Activated CD4-positive, alpha-beta memory T cell treated with anti-CD3 and anti-CD28 coated beads, Interleukin-2, amount 10 ng/mL, durations not matched to agents 7 days and 5 days (primary cell): ENCODE measurements at places on chromosomes 16 and 17.

DNA sequence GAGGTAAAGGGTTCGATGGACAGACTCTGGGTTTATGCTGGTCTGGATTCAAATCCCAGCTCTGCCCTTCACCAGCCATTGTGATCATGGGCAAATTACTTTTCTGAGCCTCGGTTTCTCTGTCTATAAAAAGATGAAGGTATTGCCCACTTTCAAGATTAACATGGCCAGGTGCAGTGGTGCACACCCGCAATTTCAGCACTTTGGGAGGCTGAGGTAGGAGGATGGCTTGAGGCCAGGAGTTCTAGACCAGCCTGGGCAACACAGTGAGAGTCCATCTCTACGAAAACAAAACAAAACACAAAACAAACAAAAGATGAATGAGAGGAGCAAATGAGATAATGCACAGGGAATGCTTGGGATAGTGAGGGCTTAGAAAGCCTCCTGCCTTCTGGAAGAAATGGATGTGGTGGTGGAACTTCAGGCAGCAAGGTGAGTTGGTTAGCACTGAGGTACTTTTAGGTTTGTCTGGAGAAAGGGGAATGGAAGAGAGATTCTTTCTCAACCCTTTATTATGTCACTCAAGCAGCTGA lies 8.5 kb downstream of the ADGRG3 start:
- DNase-seq: no peak

DNA sequence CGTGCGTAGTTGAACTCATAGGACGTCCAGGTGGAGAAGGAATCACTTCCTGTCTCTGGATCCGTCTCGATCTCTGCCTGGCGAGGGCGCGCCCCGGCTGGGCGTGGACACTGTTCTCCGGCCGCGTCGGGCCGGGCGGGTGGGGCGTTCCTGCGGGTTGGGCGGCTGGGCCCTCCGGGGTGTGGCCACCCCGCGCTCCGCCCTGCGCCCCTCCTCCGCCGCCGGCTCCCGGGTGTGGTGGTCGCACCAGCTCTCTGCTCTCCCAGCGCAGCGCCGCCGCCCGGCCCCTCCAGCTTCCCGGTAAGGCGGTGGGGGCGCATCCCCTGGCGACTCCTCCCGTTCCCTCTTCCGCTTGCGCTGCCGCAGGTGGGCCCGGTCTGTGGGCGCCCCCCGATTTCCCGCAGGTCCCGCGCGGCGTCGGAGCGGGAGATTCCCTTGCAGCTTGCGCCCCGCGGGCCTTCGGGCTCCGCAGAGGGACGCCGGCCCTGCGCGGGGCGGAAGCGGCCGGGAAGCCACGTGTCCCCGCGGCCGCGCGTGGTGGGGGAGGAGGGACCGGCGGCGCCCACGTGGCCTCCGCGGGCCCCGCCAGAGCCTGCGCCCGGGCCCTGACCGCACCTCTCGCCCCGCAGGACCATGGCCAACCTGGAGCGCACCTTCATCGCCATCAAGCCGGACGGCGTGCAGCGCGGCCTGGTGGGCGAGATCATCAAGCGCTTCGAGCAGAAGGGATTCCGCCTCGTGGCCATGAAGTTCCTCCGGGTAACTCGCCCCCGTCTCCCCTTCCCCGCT lies at the start of gene NME2:
Gene NME2, plus strand, starts transcription at position 214 of the 789 bp plus-strand sequence. Its CDS starts 420 bp downstream, at position 634.
- DNase-seq: peak; percentile 73

GRCh38 chr16:68826652-68827051 lies 16.7 kb upstream of the TANGO6 start:
- DNase-seq: no peak

- no peak for DNase-seq
Measured at GRCh38 chr16:67016681-67017420, 12.1 kb upstream of the CBFB start.

DNA sequence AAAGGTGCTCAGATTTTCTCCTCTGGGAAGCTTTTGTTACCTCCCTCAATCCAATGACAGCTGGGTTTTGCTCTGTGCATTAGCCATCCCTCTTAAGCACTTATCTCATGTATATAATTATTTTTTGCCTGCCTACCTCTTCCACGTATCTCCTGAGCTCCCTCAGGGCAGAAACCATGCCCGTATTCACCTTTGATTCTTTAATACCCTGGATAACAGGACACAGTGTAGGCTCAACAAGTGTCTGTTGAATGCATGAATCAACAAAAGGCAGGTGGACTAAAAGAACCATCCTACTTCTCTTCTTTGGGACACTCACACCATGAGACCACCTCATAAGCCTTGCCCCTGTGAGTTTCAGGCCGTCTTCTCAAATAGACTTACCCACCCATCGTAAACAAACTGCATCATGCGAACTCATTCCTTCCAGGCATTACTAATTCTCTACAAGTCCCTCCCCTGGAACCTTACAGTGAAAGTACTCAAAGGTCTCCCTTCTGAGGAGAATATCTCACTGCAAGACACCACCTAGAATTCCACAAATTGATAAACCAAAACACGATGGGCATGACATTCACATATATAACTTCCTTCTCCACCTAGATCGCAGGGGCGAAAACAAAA lies 3.2 kb downstream of the ARHGAP17 start:
- DNase-seq: no peak

DNA sequence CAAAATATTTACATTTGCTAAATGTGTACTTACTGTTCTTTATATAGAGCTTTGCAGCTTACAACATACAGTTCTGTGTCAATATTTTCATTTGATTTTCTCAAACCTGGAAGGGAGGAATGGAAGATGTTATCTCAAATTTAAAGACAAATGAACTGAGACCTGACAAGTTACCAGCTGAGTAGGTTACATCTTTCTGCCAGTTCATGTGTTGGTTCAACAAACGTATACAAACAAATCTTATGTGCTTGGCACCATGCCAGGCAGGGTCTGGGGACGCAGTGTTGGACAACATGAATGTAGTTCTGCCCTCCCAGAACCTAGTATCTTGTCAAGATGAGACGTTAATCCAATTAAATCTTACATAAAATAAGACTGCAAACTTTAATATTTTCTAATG lies 507.5 kb upstream of the HSBP1 start:
- no peak for DNase-seq

- no peak for DNase-seq
Measured at GRCh38 chr17:5055543-5055942, 20.3 kb upstream of the SLC52A1 start.

- DNase-seq: no peak
Measured at GRCh38 chr16:86578611-86579267, 390 bp downstream of the FOXL1 start.

- no peak for DNase-seq
Measured at GRCh38 chr16:87417528-87417910, 25.4 kb downstream of the MAP1LC3B start.

DNA sequence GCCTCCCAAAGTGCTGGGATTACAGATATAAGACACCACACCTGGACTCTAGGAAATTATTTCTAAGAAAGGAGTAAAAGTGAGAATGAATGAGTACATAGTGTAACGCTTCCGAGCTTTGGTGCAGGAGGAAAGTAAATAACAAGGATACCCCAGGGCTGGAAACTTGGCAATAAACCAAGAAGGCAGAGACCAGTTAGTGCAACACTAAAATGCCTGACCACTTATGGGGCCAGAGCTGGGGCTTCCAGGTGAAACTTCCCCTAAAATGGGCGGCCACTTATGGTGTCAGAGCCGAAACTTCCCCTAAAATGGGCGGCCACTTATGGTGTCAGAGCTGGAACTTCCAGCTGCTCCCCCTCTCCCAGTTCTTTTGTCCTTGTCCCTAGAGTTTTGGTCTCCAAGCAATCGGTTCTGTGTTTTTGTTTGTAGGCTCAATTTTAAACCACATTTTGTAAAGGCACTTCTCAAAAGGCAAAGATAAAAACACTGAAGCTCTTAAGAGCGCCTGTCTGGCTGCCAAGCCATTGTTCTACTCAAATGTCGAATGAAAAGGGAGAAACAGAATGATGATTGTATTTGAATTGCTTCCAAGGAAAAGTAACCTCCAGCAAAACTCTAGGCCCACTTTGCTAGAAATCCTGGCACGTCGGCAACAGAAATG lies 63.9 kb downstream of the NXN start:
- DNase-seq: no peak

DNA sequence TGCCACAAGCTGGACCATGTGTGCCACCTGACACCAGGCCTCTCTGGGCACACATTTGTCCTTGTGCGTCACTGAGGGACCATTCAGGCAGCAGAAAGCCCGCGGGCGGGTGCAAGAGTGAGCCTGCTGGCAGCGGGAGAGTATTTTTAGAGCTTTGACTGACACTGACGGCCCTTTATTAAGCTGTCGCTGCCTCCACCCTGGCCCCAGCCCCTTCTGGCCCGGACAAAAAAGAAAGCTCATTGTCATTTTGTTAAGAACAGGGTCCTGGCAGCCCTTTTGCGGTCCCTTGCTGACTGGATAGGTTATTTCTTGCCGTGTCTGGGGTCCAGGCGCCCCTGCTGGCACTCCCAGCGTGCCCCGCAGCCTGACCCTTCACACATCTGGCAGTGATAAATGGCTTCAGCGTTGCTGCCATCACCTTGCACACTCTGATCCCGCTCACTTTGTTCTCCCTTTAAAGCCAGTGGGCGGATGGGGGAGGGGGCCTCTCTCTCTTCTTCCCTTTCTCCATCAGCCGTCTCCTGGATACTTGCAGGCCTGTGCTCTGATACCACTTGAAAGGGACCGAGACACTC lies 78.4 kb upstream of the NKD1 start:
- no peak for DNase-seq

DNA sequence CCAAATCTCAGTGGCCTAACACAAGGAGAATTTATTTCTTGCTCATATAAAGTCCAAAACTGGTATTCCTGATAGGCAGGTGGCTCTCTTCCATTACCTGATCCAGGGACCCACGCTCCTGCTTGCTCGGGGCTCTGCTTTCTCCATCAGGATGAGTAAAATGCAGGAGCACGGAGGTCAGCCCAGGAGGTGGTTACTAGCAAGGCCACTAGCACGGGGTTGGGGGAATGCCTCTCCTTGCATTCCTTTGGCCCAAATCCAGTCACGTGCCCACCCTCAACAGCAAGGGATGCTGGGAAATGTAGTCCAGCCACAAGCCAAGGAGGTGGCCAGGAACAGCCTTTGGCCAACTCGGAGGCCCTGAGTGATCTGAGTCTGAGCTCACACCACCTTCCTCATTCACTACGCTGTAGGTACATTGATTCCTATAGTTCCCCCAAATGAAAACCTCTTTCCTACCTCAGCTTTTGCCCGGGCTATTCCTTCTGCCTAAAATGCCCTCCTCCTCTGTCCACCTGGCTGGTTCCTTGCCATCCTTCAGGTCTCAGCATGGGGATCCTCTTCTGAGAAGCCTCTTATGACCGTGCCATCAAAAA lies 38.3 kb upstream of the HAPSTR1 start:
- DNase-seq: peak; percentile 27

GRCh38 chr17:20280051-20280450 lies 187.3 kb downstream of the LGALS9B start:
- no peak for DNase-seq

DNA sequence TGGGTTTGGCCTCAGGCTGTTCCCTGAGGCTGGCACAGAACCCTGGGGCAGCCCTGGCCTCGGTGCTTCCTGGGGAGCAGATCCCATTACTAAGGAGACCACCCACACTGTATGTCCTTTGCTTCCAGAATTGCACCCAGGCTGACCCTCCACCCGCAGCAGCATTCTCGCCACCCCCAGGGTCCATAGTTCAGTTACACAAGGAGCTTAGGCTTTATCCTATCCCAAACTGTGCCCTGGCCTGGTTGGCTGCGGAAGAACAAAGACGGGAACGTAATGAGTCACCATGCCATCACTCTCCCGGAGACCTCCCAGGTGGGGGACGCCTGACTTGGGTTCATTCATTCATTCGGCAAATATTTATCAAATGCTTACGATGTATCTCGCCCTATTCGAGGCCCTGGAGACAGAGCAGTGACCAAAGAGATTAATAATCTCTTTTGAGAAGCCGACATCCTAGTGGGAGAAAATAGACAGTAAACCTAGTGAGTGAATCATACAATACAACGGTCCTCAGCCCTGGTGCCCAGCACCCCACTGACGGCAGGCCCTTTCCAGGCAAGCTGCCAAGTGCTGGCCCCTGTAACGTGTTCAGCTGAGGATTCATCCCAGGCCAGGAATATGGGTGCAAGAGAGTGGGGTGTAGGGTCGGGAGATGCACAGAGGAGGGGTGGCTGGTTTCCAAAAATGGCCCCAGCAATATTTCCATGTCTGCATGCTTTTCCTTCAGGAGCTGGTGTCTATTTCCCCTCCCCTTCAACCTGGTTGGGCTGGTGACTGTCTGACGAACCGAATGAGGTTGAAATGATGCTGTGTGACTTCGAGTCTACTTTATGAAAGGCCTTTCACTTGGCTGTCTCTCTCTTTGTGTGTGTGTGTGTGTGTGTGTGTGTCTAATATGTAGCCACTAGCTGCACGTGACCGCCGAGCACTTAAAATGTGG lies 134.2 kb downstream of the MGAT5B start:
- no peak for DNase-seq

DNA sequence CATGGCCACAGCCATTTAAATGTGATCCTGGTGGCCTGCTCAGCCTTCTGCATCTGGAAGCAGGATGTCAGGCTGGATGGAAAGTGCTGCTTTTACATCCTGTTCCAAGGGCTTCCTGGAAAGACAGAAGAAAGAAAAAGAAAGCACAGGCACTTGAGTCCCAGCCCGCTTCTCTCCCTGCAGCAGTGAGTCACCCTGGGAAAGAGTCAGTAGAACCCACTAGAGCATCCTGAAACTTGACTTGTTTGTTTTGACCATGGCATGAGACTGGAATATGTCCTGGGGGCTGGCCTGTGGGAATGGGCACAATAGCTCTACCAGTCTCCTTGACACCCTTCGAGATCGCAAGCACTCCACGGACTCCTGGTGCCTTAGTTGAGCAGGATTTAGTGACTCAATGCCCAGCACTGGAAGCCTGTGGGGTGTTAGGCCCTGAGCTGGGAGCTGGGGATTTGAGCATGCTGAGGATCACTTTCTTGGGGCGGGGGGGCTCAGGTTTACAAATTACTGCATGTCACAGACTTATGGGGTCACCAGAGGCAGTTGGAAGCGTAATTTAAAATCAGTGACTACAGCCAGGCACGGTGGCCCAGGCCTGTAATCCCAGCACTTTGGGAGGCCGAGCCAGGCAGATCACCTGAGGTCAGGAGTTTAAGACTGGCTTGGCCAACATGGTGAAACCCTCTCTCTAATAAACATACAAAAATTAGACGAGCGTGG lies 22.1 kb upstream of the GNA13 start:
- no peak for DNase-seq

DNA sequence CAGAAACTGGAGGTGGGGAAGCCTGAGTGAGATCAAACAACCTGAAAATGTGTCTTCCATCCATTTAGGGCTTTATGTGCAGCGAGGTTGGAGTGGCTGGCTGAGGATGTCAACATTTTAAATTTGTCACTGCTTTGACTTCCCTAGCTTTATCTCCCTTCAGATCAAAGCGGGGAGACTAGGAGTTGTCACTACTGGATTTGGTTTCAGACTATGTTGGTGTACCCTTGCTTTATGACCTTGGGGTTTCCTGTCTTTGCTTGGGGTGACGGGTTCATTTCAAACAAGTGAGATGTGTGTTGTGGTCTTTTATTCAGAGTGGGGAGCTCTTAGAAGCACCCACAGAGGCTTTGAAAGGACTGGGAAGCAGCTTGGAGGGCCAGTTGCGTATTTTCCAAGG lies 25.6 kb downstream of the MSI2 start:
- DNase-seq: peak; percentile 35

DNA sequence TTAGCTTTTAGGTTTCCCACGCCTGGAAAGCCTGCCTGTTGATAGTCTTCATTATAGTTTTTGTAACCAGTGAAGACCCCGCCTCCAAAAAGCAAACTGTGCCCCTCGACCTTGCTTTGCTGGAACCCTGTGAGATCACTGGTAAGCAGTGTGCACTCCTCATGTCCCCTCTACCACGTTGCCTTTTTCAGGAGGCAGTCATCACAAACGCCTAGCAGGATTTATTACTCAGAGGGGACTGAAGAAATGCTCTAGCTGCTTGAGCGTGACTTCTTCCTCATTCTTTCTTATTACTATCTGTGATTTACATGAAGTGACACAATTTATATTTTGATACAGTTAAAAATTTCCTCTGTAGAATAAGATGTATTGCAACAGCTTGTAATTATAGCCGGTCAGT lies 6.5 kb upstream of the KRTAP3-1 start:
- no peak for DNase-seq
